ENCODE measurements at places on chromosomes 1 and 21. TPM values are rescaled to one million over a fixed set of nuclear protein-coding genes. Genes with fewer than 3 reads are reported as not detected.

Gene IRF6
- total RNA-seq = 0.48 TPM

Gene GJA9
- not detected for total RNA-seq

Gene INAVA
- not detected for total RNA-seq

Gene KLF17
- total RNA-seq = not detected

Gene MCOLN2
- 8.4 TPM for total RNA-seq

Gene OR14K1
- not detected for total RNA-seq

- H3K36me3 ChIP-seq = no peaks in the 10 kb centered on the region
- no peak for DNase-seq
- H3K27ac ChIP-seq = no peak overlapping the region
These were observed 35.7 kb upstream of the ERRFI1 start for GRCh38 chr1:8061673-8062386.

- peaks cover 36% of the 10 kb centered on the region for H3K4me1 ChIP-seq
- no peak for DNase-seq
- peak overlapping the region; percentile 98 for H3K4me3 ChIP-seq
- peaks cover 22% of the 10 kb centered on the region for H3K36me3 ChIP-seq
These were observed 1.0 kb upstream of the PPIH start for GRCh38 chr1:42657201-42657600.

- peak overlapping the region; percentile 57 for H3K27ac ChIP-seq
- H3K4me1 ChIP-seq = peaks cover 15% of the 10 kb centered on the region
- peaks cover 11% of the 10 kb centered on the region for H3K27me3 ChIP-seq
These were observed 11.4 kb upstream of the BCAR3 start for GRCh38 chr1:93692983-93693591.

- H3K4me3 ChIP-seq = no peak overlapping the region
- no peaks in the 10 kb centered on the region for H3K27me3 ChIP-seq
- DNase-seq = peak; percentile 88
- peaks cover 10% of the 10 kb centered on the region for H3K36me3 ChIP-seq
- H3K4me1 ChIP-seq = peaks cover 53% of the 10 kb centered on the region
- no peak overlapping the region for H3K27ac ChIP-seq
These were observed 36.0 kb upstream of the IL19 start for GRCh38 chr1:206734499-206735142.

- no peak overlapping the region for H3K27ac ChIP-seq
- no peak for DNase-seq
- peaks cover 2% of the 10 kb centered on the region for H3K4me1 ChIP-seq
- H3K36me3 ChIP-seq = no peaks in the 10 kb centered on the region
- no peak overlapping the region for H3K4me3 ChIP-seq
These were observed 86.2 kb downstream of the KCND3 start for GRCh38 chr1:111903148-111903870.

DNA sequence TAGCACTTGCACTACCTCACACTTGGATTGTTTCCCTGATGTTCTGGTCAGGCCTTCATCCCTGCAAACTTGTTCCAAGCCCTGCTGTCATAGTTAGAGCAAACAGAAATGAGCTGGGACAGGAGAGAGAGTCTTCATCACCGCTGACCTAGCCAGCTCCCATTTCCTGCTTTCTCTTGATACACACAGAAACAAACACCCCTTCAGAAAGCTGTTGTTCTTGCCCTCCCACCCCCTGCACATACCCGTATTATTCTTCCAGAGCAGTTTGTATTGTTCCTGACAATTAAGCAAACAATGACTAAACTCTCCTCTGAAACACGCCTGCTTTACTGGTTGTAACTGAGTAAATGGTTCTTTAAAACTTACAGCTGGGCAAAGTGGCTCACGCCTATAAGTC, 2.9 kb upstream of the SYT2 start:
- H3K27ac ChIP-seq = no peak overlapping the region
- no peak overlapping the region for H3K4me3 ChIP-seq
- peaks cover 29% of the 10 kb centered on the region for H3K27me3 ChIP-seq
- no peaks in the 10 kb centered on the region for H3K36me3 ChIP-seq
- peaks cover 4% of the 10 kb centered on the region for H3K4me1 ChIP-seq

- no peaks in the 10 kb centered on the region for H3K36me3 ChIP-seq
- peaks cover 15% of the 10 kb centered on the region for H3K27me3 ChIP-seq
- no peak overlapping the region for H3K27ac ChIP-seq
- DNase-seq = no peak
- peaks cover 2% of the 10 kb centered on the region for H3K4me1 ChIP-seq
These were observed 24.2 kb upstream of the CTPS1 start for GRCh38 chr1:40955266-40955665.

GRCh38 chr1:243503155-243503554, 247.3 kb downstream of the SDCCAG8 start:
- H3K27ac ChIP-seq = no peak overlapping the region
- H3K4me1 ChIP-seq = peaks cover 6% of the 10 kb centered on the region
- H3K27me3 ChIP-seq = no peaks in the 10 kb centered on the region
- no peak for DNase-seq

GRCh38 chr1:68173283-68173935, 58.9 kb downstream of the WLS start:
- H3K27ac ChIP-seq = no peak overlapping the region
- H3K36me3 ChIP-seq = no peaks in the 10 kb centered on the region
- DNase-seq = no peak
- no peaks in the 10 kb centered on the region for H3K27me3 ChIP-seq
- H3K4me1 ChIP-seq = no peaks in the 10 kb centered on the region

DNA sequence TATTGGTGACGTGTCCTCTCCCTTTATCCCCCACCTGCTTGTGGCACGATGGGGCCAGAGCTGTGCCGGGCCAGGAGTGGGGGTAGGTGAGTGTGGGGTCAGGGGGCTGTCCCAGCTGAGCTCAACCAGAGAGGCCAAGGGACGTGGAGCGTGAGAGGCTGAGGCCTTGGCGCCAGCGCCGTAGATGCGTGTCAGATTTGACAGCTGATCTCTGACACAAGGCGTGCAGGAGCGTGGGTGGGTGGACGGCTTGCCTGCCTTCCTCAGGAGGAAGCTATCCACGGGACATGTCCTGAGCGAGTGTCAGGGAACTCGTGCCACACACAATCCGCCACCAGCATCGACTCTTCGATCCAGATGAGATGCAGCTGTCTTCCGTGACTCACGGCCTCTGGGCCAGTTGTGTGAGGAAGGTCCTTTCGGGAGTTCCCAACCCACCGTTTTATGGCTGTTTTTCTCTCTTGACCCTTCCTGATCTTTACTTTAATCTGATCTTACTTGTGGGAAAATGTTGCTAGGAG, 56.7 kb downstream of the SPSB1 start:
- no peaks in the 10 kb centered on the region for H3K27me3 ChIP-seq
- H3K27ac ChIP-seq = no peak overlapping the region
- no peaks in the 10 kb centered on the region for H3K4me1 ChIP-seq
- H3K36me3 ChIP-seq = no peaks in the 10 kb centered on the region
- no peak for DNase-seq
- no peak overlapping the region for H3K4me3 ChIP-seq
